ENCODE measurements at places on chromosomes 6 and 20.

DNA sequence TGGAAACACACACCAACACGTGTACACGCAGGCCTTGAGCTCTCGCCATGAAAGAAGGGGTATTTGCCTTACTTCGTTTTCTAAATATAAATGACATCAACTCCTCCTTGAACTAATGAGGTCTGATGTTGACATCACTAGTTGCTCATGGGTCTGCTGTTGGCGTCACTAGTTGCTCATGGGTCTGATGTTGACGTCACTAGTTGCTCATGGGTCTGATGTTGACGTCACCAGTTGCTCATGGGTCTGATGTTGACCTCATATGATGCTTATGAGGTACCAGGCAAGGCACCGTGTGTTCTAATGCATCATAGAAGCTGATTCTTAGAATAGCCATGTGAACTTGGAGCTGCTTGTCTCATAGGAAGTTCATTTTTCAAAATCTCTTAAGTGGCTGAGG is 116.5 kb downstream of the SMOC2 start:
- DNase-seq, result no peak

- DNase-seq, result no peak
Observed at GRCh38 chr20:33909331-33909921, 84.3 kb upstream of the RALY start.

DNA sequence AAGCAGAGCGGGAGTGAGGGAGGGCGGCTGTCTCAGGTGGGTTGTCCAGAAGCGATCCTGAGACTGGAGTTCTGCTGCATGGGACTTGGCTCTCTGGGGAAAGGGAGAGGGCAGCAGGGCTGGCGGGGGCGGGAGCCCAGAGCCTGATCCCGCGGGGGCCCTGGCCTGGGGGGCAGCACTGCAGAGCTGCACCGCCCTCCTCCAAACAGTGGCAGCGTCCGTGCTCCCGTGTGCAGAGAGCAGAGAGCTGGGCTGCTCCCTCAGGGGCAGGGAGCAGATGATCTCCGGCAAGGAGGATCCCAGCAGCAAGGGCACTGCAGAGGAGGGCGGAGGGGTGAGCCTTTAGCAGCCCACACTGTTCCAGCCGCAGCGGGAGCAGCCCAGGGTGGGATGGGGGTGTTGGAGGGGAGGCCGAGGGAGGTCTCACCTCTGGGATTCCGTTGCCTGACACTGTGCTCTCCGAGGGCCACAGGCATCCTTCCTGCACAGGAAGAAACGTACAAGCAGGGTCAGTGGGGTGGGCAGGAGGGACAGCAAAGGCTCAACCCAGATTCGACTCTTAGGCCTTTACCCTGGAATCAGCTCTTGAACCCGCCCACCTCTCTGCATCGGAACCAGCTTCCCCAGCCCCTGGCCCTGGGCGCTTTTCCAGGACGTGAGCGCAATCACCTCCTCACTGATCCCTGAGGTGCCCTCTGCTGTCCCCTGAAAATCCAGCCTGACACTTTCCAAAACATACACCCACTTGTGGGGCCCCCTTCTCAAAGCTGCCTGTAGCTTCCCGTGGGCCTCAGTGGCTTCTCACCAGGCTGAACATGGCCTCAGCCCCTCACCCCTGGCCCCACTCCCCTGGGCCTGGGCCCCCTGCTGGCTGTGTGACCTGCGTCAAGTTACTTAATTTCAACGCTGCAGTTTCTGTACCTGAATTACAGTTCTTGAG is 32.6 kb upstream of the ZBP1 start:
- DNase-seq, result no peak

GRCh38 chr6:70956451-70957283 is at the start of gene B3GAT2:
Gene B3GAT2 (minus strand): TSS chr6:70957060. CDS start chr6:70956429, 631 bp downstream.
- peak; percentile 66 for DNase-seq

DNA sequence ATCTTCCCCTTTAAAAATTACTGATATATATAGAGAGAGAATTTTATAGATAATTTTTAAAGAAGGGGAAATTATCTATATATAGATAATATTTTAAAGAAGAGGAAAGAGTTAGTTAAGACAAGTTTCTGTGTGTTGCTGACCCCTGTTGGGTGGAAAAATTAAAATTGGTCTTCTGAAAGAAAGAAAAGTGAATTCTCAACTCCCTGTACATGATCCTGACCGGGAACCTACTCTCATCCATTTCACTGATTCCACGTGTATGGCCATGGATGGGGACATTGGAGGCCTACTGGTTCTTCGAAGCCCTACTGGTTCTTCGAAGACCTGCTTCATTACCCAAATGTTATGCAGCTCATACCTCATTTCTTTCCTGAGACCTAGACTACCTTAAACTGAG is 53.0 kb upstream of the TCF21 start:
- DNase-seq, result no peak

DNA sequence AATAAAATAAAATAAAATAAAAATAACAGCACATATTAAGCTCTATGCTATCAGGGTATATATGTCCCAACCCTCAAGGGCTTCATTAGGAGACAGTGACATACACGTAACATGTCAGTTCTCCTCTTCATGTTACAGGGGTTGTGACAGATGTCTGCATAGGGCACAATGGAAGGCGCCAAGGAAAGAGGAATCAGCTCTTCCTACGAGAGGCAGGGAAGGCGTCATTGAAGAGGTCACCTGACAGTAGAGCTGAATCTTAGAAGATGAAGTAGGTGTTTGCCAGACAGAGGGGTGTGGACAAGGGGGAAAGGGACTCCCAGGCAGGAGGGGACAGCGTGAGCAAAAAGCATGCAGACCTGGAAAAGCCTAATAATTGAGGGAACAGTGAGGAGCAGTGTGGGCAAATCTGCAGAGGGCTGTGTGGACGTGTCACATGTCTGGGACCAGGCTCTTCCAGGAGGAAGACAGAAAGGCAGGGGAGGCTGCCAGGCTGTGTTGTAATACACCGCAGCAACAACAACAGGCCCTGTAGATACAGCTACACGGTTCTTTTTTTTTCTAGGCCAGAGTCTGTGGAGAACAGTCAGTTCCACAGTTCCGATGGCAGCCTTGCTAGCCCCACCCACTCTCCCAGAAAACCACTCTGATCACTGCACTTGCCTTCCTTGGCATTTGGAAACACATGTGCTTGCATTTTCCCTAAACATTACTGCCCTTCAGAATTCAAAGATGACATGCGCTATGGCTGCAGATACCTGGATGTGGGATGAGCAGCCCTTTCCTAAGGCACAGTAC is 2.5 kb upstream of the FKBP5 start:
- DNase-seq, result peak; percentile 5

GRCh38 chr6:105835373-105835772 is 250.8 kb upstream of the PRDM1 start:
- peak; percentile 39 for DNase-seq

DNA sequence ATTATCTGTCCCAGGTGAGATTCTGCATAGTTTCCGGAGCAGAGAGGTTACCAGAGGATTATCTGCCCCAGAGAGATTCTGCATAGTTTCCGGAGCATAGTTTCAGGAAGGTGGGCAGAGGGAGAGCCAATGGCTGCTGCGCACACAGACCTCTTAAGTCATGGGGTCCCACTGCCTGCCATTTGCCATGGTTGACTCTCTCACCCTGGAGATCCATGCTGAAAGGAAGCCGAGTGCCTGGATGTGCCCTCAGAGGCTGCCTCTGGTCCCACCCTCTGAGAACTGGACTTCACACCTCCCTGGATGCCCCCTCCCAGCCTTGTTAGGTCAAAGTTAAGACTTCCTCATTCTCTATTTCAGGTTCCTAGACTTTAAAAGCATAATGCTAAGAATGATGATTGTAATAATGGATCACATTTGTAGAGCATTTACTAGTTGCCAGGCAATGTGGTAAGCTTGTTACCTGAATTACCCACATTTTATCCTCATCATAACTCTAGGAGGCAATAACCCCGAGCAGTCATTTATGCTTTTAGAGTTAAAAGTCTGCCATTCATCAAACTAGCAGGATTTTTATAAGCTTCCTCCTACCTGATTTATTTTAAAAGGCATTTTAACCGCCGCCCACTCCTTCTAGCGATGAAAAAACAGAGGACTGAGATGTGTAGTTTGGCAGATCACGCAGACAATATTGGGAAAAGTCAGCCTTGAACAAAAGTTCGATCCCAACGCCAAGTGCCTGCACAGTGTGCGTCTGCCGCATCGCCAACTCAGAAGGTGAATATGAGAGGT is 11.9 kb downstream of the SERPINB9 start:
- DNase-seq, result no peak

GRCh38 chr6:26029570-26029856 is 57.7 kb upstream of the HFE start:
- no peak for DNase-seq

- no peak for DNase-seq
Observed at GRCh38 chr20:9744551-9744950, 94.3 kb downstream of the PAK5 start.

- no peak for DNase-seq
Observed at GRCh38 chr6:39083231-39083634, 31.8 kb downstream of the SAYSD1 start.

GRCh38 chr6:95601133-95601532 is 23.8 kb downstream of the MANEA start:
- DNase-seq, result no peak

GRCh38 chr6:78192057-78192456 is 539.2 kb downstream of the MEI4 start:
- no peak for DNase-seq

DNA sequence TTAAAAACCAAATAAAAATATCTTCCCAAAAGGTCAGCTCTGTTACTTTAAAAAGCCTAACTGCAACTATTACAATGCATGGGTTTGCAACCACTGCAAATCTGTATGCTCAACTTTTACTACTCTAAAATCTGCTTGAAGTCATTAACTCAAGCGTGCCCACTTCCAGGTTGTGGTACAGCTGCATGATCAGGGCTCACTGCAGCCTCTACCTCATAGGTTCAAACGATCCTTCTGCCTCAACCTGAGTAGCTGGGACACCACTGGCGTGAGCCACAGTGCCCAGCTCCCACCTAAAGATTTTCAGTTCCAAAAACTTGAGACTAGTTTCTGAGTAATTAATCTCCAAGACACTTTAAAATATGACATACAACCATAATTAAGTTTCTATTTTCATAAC is 8.2 kb downstream of the DIDO1 start:
- no peak for DNase-seq

- DNase-seq, result no peak
Observed at GRCh38 chr6:42729731-42730130, 7.3 kb upstream of the PRPH2 start.

- no peak for DNase-seq
Observed at GRCh38 chr6:134272374-134272773, 45.5 kb downstream of the SGK1 start.

DNA sequence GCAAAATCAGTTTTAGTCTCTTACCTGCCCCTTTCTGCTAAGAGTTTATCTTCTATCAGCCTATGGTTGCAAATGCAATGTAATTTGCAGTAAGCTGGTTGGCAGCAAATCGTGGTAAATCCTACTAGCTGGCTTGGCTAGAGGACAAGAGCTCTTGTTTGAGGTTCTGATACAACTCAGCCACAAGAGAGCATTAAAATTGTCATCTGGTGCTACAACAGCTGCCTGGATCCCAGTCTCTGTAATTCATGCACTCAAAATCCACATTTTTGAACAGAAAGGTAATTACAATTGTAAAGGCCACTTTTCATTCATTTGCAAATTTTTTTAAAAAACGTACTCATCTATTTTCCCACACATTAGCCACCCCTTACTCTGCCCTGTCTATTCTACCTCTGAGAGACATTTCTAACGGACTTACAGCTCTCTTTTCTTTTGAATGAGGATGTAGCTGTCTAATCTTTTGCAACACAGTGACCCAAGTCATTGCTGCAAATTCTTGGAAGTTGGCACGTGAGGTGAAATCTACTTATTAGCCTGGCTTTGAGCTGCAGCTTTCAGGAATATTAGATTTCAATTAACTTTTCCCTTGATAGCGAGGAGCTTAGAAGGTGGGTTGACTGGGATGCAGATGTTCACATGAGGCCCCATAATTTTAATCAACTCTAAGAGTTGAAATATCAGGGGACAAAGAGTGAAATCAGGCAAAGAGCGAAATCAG is 54.0 kb upstream of the FAM184A start:
- no peak for DNase-seq

DNA sequence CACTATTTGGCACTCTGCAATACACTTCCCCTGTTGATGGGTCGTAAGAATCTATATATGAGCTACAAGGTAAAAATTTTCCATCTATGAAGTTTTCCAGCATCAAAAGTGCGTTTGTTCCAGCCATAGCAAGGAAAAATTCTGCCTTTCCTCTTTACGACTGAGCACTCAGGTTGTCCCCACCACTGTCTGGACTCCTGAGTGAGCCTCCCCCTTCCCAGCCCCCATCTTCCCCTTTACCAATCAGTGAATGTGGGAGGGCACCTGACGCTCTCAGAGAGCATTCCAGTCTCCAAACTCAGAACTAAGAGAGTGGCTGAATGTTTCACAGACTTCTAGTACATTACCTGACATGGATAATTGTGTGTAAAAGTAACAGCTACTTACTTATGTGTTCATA is at the start of gene ALDH8A1:
Gene ALDH8A1 (minus strand): TSS at position 175 of the 400 bp plus-strand sequence. CDS start 48 bp downstream, at position 127.
- no peak for DNase-seq

GRCh38 chr6:67358241-67358640 is 1276.8 kb upstream of the ADGRB3 start:
- DNase-seq, result no peak

- no peak for DNase-seq
Observed at GRCh38 chr6:4399656-4400055, 264.3 kb upstream of the ECI2 start.

- no peak for DNase-seq
Observed at GRCh38 chr6:20362623-20363022, 39.1 kb upstream of the E2F3 start.

- DNase-seq, result no peak
Observed at GRCh38 chr6:52341561-52342260, 20.2 kb upstream of the PAQR8 start.

DNA sequence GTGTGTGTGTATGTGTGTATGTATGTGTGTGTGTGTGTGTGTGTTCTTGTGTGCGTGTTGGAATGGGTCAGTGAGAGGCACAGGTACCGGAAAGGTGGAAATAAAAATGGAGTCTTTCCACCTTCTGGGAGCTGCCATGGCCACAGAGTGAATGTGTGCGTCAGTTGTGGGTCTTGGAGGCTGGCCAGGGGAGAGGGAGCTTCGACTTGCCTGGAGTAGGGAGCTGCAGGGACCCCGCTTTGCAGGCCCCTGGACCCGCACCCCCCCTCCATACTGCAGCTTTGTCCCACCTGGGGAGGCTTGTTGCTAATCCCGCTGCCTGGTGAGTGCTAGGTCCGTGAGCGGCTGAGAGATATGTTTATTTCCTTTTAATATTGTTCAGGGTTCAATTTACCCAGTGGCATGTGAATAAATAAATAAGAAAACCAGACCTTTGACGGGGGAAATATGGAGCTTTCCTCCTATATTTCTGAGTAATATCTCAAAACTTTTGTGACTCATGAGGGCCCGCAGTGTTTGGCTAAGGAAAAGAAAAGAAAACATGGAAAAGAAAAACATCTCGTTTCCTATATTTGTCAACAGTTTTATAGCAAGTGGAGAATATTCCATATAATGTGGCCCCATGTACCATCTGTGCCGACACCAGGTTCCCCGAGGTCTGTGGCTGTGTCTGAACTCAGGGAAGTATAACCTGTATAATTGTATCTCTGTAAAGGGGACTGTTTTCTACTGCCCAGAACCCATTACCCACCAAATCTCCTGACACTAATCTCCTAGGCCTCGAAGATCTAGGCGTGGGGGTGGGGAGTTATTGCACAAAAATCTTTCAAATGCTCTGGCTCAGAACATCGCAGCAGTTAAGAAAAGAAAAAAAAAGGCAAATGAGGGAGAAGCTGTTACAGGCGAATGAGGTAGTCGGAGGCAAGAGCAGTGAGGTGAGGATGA is 24.6 kb upstream of the CCDC167 start:
- DNase-seq, result no peak

Data from nephron progenitor cell (in vitro differentiated cells).